ENCODE measurements at places on chromosomes 4 and X.

DNA sequence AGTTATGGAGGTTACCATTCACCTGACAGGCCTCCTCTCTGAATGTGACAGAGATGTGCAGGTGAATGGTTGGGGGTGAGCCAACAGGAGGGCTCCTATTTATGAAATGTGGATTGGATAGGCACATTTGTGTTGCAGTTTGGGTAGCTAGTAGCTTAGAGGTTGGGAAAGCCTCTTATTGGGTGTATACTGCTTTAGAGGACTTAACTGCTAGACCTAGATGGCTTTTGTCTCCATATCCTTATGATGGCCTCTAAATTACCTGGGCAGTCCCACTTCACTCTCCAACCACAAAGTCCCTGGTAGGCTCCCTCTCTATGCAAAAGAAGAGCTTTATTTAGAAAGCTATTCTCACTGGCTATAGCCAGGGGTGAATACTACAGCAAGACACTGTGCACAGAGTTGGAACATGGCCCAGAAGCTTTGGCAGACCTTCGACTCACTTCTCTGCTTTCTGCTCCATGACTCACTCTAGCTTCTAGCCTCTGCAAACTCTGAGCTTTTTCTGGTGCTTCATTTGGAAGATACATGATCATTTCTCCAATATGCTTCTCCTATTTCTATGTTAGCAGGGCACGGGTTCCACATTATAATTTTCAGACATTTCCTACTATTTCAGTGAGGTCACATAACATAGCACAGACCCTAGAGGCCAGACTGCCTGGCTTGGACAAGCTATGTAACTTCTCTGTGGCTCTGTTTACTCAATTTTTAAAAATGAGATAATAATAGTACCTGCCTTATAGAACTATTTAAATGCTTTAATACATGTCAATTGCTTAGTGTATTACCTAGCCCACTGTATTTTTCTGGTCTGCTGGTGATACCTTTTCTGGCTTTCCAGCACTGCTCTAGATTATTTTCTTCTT lies 6.0 kb upstream of the VGLL1 start:
- DNase-seq, result no peak

- DNase-seq, result no peak
Measured at GRCh38 chr4:114941503-114941902, 171.9 kb downstream of the NDST4 start.

GRCh38 chr4:89303814-89304388 lies 3.7 kb downstream of the GPRIN3 start:
- no peak for DNase-seq

- no peak for DNase-seq
Measured at GRCh38 chr4:4397441-4397819, 10.5 kb downstream of the NSG1 start.

DNA sequence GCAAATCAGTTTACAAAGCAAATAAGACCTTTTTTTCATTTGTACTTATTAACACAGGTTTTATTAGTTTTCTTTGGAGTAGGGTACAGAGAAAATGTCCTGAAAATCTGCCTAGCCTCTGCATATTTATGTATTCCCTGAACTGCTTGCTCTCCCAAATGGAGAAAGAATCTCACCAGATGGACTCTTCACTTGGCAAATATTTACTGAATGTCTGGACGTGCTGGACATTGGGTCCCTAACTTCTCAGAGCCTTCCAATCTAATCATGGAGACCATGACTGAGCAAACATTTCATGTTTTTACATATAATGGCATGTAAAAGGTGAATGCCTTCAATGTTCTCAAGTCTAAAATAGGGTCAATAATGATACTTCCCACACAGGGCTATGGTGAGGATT lies 126.0 kb downstream of the CHRDL1 start:
- DNase-seq, result no peak

DNA sequence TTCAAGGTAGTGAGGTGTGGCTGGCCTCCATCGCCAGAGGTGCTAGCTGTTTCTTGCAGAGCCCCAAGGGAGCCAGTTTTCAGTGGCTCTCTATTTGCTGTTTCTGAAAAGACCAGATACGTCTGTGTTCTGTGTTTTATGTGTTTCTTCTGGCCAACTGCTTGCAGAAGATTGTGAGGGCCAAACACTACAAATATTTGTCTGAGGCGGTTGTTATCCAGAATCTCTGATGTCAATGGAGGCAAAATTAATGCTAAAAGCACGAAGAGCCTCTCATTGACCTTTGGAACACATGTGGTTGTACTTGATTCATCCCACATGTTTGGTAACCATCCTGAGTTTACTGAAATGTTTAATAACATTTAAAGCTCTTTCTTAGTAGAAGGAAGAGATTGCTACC lies 113.9 kb downstream of the CT47B1 start:
- DNase-seq, result no peak

- DNase-seq, result no peak
Measured at GRCh38 chr4:138910195-138910913, 105.2 kb upstream of the NOCT start.

DNA sequence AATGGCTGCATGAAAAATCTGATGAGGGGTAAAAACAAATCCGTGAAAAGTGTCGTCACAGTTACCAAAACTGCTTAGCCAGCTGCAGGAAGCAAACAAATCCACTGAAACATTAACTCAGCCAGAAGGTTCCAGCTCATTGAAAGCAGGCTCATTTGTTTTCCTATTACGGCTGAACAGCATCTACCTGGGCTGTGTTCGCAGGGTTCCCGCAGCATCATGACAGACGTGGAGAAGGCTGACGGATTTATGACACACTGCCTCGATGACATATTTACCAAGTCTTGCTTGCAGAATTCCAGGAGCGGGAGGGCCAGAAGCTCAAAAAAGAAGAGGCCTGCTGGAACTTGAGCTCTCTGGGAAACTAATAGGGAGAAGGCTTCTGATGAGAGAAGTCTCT lies 781.1 kb downstream of the RAB28 start:
- no peak for DNase-seq

DNA sequence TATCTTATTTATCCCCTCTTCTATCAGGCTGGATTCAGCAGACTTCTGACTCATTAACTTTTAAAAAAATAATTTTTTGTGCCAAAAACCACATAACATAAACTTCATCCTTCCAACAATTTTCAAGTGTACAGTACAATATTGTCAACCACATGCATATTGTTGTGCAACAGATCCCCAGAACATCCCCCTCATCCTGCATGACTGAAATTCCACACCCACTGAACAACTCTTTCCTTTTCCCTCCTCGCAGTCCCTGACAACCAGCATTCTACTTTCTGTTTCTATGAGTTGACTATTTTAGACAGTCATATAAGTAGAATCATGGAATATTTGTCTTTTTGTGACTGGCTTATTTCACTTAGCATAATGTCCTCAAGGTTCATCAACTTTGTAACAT lies 2.2 kb upstream of the MID2 start:
- DNase-seq, result no peak

DNA sequence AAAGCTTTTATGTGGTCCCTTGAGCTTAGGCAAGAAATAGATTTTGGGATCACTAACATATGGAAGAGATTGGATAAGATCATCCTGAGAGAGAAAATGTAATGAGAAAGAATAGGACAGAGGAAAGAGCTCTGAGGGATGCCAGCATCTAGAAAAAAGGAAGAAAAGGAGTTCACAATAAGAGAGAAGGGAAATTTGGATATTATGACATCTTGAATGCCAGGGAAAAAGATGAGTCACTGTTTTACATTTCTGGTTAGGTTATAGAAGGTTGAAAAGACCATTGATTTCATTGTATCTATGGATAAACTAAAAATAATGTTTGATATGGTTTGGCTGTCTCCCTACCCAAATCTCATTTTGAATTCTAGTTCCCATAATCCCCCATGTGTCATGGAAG lies 208.5 kb downstream of the MAD2L1 start:
- DNase-seq, result no peak

DNA sequence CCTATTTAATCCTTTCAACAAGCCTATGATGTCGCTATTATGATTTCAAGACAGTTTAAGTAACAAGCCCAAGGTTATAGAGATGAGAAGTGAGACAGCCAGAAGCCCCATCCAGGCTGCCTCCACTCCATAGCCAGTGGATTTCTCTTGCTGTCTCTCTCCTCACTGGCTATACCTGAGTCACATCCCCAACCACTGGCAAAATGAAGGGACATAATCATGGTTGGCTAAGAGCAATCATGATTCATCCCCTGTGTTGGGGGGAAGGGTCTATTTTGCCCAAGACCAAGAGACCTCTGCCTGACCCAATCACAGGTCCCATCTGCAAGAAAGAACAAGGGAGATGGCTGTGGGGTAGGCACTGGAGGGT lies 334.9 kb upstream of the GATB start:
- DNase-seq, result no peak

- no peak for DNase-seq
Measured at GRCh38 chr4:122541996-122542395, 78.9 kb downstream of the IL21 start.

GRCh38 chrX:13690836-13691235 lies 1.9 kb downstream of the RAB9A start:
- DNase-seq, result no peak

DNA sequence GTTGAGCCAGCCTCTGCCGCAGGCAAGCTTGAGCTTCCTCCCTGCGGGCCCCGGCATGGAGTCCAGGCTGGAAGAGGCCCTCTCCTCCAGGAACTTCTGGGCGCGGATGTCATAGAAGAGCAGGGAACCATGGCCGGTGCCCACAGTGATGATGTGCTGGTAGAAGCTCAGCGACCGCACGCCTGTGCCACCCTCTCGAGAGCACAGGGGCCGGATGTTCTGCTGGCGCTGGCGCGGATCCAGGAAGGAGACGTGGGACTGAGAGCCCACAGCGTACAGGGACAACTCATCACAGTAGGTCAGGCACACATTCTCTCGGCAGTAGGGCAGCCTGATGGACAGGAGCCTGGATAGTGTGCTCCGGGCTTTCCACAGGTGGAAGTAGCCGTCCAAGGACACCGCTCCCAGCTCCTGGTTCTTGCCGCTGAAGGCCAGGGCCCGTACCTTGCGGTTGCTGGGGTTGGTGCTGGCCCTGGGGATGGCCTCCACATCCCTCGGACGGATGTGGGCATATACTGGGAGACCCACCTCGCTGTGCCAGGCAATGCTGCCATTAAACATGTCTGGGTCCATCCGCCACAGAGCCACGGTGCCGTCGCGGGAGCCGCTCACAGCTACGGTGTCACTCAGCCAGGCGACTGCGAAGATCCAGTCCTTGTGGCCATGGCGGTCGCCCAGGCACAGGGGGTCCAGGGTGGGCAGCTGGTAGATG lies 1.2 kb downstream of the DCAF12L2 start:
- no peak for DNase-seq

All from T-helper 22 cell (primary cell).